ENCODE measurements at places on chromosomes 1 and 21. TPM values are rescaled to one million over a fixed set of nuclear protein-coding genes. Genes with fewer than 3 reads are reported as not detected.

Gene GBP6
- 0.23 TPM for total RNA-seq

- no peak for DNase-seq
Measured at GRCh38 chr1:27941671-27942540, 7.1 kb downstream of the SMPDL3B start.

Gene COL18A1
- total RNA-seq: 4.0 TPM

DNA sequence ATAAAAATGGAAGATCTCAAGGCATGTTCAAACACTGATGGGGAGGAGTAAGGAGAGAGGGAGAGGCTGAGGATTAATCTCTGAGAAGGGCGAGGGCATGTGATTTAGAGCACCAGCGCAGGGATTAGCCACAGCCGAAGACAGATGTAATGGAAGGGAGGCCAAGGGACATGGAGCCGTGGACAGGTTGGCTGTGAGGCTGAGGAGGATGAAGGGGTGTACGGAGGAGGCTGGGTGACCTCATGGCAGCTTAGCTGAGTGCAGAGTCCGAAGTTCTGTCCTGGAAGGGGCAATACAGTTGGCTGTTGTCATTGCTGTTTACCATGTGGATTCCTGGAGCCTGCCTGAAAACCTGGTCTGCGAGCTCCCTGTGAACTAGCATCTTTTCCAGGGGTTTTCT is 342.8 kb downstream of the RPS6KC1 start:
- DNase-seq: no peak

DNA sequence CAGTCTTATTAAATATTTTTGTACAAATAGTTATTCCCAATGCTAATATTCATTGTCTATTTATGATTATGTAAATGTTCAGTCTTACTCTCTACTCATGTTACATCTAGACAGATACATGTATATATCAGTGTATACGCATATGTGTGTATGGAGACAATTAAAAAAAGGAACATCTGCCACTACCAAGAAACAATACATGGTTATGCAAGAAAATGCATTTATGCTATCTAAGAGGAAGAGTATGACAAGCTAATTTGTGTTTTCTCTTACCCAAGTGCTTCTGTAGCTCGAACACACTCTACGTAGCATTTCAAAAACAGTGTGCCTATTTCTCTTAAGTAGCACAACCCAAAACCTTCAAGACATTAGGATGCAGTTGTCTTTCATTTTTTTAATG is 6.1 kb upstream of the RLF start:
- no peak for DNase-seq

DNA sequence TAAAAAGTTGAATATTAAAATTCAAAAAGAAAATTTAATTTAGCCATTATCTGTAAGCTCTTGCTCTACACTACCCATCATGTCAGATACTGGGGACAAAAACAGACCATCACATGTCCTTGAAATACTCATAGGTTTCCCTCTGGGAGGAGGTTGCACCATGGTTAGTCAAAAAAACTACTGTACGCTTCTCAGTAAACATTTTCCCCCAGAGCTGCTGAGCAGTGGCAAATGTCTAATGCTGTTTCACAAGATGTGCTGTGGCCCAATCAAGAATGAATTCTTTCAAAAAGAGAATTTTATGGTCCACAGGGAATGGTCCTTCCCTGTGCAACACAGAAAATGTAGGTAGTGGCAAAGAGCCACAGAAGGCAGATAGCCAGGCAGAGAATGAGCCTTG is 6.1 kb downstream of the SLC25A24 start:
- DNase-seq: no peak

Gene ALPL
- not detected for total RNA-seq

GRCh38 chr1:74429580-74429979 is 82.8 kb downstream of the LRRC53 start:
- no peak for DNase-seq

Gene KRTAP20-3
- total RNA-seq: not detected

- DNase-seq: peak; percentile 16
Measured at GRCh38 chr1:57307392-57308170, 116.3 kb downstream of the DAB1 start.

GRCh38 chr1:92410706-92411105 is 76.0 kb downstream of the GFI1 start:
- DNase-seq: peak; percentile 16

GRCh38 chr1:150922519-150922975 is 3.6 kb upstream of the SETDB1 start:
- DNase-seq: peak; percentile 81

GRCh38 chr21:43287795-43288755 is 119.3 kb downstream of the CRYAA start:
- DNase-seq: no peak

DNA sequence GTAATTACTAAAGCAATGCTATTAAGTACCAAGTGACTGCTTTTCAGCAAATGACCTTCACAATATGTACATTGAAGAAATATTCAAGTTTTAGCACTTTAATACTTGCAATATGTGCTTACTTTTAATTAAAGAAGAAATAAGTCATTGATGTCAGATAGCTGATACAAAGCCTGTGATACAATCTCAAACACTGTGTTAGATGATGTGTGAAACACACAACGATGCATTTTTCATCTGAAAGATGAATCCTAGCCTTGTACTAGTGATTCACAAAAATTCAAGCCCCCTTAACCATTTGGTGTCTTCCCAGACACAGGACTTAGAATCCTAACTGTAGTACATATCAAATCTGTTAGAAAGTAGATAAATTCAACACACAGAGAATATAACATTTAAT is 724.1 kb upstream of the ADAMTS5 start:
- no peak for DNase-seq

- no peak for DNase-seq
Measured at GRCh38 chr1:119204197-119204960, 63.9 kb upstream of the WARS2 start.

DNA sequence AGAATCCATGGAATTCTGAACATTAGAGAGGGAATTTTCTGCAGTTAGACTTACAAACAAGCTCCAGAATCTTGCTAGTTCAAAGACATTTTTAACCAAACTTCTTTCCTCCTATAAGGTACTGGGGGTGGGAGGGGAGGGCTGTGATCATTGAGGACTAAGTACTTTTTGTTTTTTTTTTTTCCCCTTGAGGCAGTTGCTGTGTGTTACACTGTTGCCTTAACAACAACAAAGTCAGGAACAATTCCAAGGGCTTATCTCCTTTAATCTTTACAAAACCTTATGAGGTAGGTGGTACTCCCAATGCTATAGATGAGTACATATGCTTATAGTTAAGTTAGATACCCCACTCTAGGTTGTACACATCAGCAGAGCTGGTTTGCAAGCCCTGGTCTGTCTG is 62.9 kb downstream of the PPP1R12B start:
- DNase-seq: no peak
